ENCODE measurements at places on chromosomes 6 and 20. TPM values are rescaled to one million over a fixed set of nuclear protein-coding genes. Genes with fewer than 3 reads are reported as not detected.
A peak's percentile ranks its signal among the peaks of the same experiment; 100 is the strongest.

Gene SLC2A10
- 31.1 TPM for total RNA-seq

GRCh38 chr6:159037756-159038290 lies 7.0 kb downstream of the TAGAP start:
- DNase-seq: no peak
- no peaks in the 10 kb centered on the region for H3K27me3 ChIP-seq
- H3K36me3 ChIP-seq: peaks cover 4% of the 10 kb centered on the region

DNA sequence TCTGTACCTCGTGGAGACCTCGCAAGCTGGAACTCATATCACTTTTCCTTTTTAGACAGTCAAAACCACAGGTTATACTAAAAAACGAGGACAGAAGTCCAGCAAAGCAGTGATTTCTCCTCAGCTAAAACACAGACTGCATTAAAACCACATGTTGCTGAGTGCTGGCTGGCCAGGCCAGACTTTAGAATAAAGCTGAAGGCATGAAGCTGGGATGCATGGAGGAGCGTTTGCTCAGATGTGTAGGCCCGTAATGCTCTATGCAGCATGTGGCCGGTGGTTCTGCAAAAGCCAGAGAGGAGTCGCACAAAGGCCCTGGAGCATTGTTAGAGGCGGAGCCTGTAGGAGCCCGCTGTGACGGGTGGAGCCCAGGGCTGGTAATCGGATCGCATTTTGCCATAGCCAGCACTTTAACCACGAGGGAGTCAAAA lies 83.6 kb downstream of the SMOC2 start:
- H3K27ac ChIP-seq: no peak overlapping the region
- no peaks in the 10 kb centered on the region for H3K27me3 ChIP-seq
- no peak for DNase-seq
- peaks cover 3% of the 10 kb centered on the region for H3K36me3 ChIP-seq
- no peak overlapping the region for H3K4me3 ChIP-seq
- H3K4me1 ChIP-seq: peaks cover 10% of the 10 kb centered on the region

Gene GGT7
- 22.0 TPM for total RNA-seq

Gene SERPINB1
- total RNA-seq: 17.0 TPM

DNA sequence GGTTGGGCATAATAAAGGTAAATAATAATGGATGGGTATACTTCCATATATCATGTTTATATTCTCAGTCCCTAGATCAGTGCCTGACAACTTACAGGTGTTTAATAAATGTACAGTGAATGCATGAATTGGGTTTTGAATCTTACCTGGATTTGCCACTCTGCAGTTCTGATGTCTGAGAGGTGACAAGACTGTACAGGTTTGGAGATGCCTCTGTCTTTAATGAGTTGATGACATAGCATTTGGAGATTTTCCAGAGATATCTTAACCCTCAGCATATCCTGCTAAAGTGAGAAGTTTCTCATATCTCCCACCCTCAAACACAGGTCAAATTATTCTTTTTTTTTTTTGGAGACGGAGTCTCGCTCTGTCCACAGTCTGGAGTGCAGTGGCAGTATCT lies 2.2 kb downstream of the ANKS1A start:
- no peak for DNase-seq
- H3K36me3 ChIP-seq: no peaks in the 10 kb centered on the region
- H3K27ac ChIP-seq: no peak overlapping the region
- H3K4me3 ChIP-seq: peak overlapping the region; percentile 0
- peaks cover 13% of the 10 kb centered on the region for H3K4me1 ChIP-seq

Gene SLC17A1
- not detected for total RNA-seq

DNA sequence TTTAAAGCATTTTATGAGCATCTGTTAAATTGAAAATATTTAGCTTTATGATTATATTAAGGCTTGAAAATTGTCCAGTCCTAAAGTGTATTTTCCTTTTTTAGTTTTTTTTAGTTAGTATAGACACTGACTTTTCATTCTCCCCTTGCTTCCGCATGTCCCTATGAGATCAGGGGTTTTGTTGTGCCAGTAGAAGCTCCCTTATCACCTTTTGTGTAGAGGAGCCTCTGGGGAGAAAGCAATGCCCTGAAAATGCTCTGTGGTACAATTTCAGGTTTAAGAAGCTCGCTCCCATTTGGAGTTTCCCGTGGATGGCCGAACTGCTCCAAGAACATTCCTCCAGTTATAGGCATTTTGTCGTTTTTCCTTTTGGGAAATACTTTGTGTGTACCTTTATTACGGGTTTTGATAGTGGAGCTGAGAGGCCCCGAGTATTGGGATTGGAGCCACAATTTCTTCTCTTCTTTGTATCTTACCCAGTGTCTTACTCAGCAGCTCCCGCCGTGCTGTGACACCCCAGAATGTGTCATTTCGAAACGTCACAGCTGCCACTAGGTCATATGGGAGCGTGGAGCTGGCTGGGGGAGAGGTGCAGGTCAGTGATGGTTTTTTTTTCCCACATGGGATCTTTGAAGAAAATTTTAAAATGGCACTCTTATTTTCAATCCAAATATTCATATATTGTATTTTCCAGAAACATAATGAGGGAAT lies 49.9 kb downstream of the RPRD1B start:
- no peak for DNase-seq
- H3K4me1 ChIP-seq: peaks cover 3% of the 10 kb centered on the region
- H3K27me3 ChIP-seq: no peaks in the 10 kb centered on the region
- peak overlapping the region; percentile 7 for H3K27ac ChIP-seq
- peaks cover 32% of the 10 kb centered on the region for H3K36me3 ChIP-seq
- no peak overlapping the region for H3K4me3 ChIP-seq

Gene MAS1
- total RNA-seq: 0.06 TPM

DNA sequence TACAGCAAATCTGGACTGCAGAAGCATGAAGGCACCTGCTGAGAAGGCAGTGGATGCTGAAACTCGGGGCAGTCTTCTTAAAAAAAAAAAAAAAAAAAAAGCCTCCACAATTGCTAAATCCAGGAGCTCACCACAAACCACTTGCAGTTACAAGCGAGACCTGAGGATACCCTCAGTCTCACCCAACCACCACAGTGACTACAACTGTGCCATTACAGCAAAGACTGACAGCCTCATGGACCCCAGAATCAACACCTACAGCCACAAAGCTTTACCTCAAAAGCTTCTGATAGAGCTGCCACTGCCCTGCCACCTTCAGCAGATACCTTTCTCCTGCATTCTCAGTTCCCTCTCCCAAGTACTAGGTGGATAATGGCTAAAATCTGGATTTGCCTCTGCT lies 9.0 kb downstream of the COL21A1 start:
- H3K36me3 ChIP-seq: no peaks in the 10 kb centered on the region
- H3K4me3 ChIP-seq: no peak overlapping the region
- H3K27ac ChIP-seq: no peak overlapping the region
- H3K27me3 ChIP-seq: no peaks in the 10 kb centered on the region
- no peaks in the 10 kb centered on the region for H3K4me1 ChIP-seq

DNA sequence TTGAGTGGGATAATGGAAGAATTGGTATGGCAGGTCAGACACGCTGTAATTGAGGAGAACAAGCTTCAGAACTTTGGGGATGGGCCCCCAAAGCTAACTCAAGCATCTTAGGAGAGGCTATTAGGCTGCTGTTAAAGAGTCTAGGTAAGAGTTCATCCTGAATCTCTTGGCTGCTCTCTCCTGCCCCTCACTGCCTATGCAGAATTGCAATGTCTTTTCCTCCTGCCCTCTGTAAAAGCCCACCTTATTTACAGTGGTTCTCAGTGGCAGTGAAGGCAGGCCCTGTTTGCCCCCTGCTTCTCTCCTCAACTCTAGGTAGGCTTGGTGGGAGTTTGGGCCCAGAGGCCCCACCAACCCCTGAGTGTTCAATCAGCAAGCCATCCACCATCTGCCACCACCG lies 55.0 kb downstream of the LYRM2 start:
- H3K4me1 ChIP-seq: peaks cover 3% of the 10 kb centered on the region
- no peaks in the 10 kb centered on the region for H3K36me3 ChIP-seq
- H3K27ac ChIP-seq: no peak overlapping the region
- H3K4me3 ChIP-seq: no peak overlapping the region
- DNase-seq: no peak

Gene SPATS1
- total RNA-seq: 0.88 TPM

Gene COL21A1
- total RNA-seq: 33.4 TPM

DNA sequence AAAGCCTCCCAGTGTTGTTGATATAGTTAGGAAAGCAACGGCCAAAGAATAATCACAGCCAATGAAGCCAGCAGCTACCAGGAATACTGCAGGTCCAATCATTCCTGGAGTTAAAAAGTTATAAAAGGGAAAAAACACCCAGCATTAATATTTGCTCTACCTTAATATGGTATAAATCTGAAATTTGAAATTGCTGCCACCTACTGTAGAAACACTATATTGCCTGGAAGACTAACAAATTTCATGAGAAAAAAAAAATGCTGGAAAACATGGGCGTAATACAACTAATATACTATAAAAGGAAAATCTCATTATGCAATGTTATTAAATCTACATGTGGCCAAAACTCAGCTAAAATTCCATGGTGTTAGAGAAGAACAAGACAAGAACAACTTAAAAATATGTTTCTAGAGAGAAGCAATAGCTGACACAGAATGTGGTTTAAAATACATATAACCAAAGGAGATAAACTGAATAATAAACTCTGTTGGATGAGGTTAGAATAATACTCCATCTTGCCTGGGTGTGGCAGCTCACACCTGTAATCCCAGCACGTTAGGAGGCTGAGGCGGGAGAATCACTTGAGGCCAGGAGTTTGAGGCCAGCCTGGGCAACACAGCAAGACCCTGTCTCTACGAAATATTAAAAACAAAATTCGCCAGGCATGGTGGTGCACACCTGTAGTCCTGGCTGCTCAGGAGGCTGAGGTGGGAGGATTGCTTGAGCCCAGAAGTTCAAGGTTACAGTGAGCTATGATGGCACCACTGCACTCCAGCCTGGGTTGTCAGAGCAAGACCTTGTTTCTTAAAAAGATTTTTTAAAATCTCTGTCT lies 43.1 kb downstream of the SLC17A5 start:
- H3K27ac ChIP-seq: no peak overlapping the region
- peaks cover 11% of the 10 kb centered on the region for H3K36me3 ChIP-seq
- no peaks in the 10 kb centered on the region for H3K4me1 ChIP-seq
- no peaks in the 10 kb centered on the region for H3K27me3 ChIP-seq

GRCh38 chr6:4023240-4023639 lies 55.7 kb downstream of the FAM217A start:
- no peak overlapping the region for H3K27ac ChIP-seq
- DNase-seq: no peak
- H3K4me3 ChIP-seq: no peak overlapping the region
- H3K4me1 ChIP-seq: no peaks in the 10 kb centered on the region
- no peaks in the 10 kb centered on the region for H3K27me3 ChIP-seq

Gene RNF144B
- total RNA-seq: 12.0 TPM

Gene WFDC2
- 7.0 TPM for total RNA-seq

- no peaks in the 10 kb centered on the region for H3K36me3 ChIP-seq
- H3K27me3 ChIP-seq: no peaks in the 10 kb centered on the region
- no peaks in the 10 kb centered on the region for H3K4me1 ChIP-seq
- H3K4me3 ChIP-seq: no peak overlapping the region
- no peak for DNase-seq
- no peak overlapping the region for H3K27ac ChIP-seq
These were observed 114.1 kb downstream of the KIF16B start for GRCh38 chr20:16459019-16459700.

DNA sequence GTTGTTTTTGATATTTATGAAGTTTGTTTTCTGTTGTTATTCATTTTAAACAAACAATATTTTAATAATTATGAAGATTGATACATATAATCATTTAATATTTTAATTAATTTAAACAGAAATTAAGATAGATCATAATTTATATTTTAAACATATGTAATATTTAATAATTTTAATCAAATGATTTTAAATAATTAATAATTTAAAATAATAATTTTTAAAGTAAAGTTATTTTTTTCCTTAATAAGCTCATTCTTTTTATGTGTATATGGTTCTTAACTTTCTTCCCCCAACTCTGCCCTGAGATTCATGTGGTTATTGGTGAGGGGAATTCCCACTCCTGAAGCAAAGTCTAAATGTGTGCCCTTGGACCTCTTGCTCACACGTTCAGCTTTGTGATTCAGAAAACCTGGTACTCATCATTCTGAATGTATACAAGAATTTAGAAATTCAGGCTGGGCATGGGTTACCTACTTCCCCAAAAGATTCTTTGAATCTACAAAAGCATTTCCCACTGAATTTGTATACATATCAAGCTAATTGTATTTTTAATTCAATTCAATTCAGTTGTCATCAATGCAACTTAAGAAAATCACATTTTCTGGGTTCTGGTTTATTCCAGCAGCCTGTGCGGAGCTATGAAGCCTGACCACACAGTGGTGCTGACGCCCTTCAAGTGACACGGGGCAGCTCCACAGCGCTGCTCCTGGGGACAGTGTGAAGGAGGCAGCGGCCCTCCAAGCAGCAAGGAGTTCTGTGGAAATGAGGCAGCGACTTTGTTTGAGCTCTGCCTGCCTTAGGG lies 168.9 kb upstream of the UST start:
- H3K27me3 ChIP-seq: no peaks in the 10 kb centered on the region
- no peaks in the 10 kb centered on the region for H3K36me3 ChIP-seq
- no peak overlapping the region for H3K4me3 ChIP-seq

DNA sequence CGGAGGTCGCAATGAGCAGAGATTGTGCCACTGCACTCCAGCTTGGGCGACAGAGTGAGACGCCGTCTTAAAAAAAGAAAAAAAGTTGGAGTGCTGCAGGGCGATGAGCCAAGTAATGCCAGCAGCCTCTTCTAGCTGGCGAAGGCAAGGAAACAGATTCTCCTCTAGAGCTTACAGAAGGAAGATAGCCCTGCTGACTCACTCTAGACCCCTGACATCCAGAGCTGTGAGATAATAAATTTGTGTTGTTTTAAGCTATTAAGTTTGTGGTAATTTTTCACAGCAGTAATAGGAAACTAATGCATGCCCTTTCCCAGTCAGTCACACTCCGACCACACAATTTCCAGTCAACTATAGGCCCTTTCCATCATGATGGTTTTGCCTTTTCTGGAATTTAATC lies 16.4 kb downstream of the PRSS16 start:
- DNase-seq: no peak
- no peaks in the 10 kb centered on the region for H3K36me3 ChIP-seq
- H3K27me3 ChIP-seq: peaks cover 75% of the 10 kb centered on the region
- peaks cover 9% of the 10 kb centered on the region for H3K4me1 ChIP-seq
- no peak overlapping the region for H3K4me3 ChIP-seq

GRCh38 chr6:168623736-168624135 lies 182.8 kb downstream of the SMOC2 start:
- no peak for DNase-seq
- no peak overlapping the region for H3K4me3 ChIP-seq
- no peaks in the 10 kb centered on the region for H3K27me3 ChIP-seq

All from spinal cord (tissue), 10 donors.